ENCODE measurements at places on chromosomes 12 and 14.

DNA sequence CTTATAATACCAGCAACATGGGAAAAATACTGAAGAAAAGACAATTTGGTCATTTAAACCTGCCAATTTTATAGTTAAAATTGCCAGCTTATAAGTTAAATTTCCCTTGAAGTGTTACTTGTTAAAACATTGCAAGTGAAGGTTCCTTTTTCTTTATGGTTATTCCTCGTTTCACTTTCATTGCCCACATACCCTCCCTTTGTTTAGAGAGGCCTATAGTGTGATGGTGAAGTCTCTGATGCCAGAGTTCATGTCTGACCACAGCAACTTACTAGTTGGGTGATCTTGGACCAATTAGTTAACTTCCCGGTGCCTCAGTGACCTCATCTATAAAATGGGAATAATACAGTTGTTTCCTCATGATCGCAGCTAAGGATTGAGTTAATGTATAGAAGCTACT, 173.5 kb downstream of the ANO6 start:
- DNase-seq = no peak

DNA sequence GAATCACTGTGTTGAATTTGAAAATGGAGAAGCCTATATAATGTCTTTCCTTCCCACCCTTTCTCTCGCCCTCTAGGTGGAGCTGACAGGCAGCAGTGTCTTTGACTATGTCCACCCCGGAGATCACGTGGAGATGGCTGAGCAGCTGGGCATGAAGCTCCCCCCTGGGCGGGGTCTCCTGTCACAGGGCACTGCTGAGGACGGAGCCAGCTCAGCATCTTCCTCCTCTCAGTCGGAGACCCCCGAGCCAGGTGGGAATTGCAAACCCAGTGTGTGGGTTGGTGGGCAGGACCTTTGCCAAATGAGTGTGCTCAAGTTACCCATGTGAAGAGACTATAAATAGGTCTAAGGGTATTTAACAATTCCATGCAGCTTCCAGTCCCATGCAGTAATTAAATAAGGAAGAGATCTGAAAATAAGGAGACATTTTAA, 274.7 kb downstream of the EGLN3 start:
- peak; percentile 10 for DNase-seq

GRCh38 chr14:64928239-64929013, 14.1 kb downstream of the GPX2 start:
- no peak for DNase-seq

DNA sequence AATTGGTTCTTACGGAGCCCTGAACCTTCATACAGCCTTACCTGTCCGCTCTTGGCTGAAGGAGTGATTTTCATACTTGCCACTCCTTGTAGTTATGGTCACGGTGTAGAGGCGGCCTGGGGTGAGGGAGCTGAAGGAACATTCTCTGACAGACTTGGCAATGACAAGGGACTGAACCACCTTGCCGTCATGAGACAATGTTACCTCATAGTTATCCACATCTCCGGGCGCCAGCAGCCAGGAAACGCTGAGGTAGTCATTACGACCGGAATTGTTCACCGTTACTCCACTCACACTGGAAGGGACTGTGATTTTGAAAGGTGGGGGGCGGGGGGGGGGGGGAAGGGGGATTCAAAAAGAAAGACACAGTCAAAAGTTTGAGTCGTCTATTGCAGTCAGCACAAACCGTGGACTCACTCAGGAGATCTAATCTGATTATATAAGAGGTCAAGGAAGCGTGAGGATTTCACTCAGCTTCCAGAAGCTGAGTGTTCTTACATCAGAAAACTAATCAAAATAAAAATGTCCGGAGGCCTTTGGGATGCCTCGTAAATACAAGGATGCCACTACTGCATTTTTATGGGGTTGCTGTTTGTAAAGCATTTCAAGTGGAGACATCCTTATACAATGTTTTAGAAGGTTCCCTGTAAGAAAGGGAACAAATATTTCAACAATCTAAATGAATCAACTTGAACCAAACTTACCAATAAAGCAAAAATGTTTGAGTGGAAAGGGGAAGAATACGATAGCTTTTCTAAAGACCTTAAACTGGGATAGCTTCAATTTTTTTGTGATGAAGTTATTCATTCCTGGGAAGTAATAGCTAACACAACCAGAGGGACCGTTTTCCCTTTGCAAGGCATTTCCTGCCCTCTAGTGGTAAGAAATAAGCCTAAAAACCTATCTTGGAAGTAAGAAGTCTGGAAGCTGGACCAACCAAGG, 60.6 kb downstream of the PTPRB start:
- DNase-seq = no peak

- DNase-seq = no peak
These were observed 184.9 kb upstream of the FLRT2 start for GRCh38 chr14:85344847-85345570.

DNA sequence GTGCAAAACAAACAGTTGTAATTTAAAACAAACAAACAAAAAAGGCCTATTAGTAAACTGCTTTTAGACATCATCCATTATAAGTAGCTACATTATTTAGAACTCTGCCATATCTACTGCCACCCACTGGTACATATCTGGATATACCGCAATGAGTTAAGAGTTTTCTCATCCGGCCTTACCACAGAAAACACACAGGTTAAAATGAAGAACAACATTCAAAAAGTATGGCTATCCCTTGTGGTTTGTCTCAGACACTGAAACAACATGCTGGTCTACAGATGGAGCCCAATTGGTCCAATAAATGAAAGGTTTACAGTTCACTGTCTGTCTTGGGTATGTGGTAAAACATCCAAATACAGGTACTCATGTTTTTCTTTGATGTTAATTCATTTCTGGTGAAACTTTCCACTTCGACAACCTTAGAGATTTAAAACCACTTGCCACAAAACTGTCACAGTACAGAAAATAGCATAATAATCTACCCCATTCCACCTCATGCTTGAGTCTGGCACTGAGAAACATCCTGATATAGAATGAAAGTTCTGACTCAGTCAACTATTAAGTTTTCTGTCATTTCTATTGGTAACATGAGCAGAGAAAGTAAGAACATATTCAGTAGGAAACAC, 354.3 kb downstream of the CEP128 start:
- DNase-seq = no peak

DNA sequence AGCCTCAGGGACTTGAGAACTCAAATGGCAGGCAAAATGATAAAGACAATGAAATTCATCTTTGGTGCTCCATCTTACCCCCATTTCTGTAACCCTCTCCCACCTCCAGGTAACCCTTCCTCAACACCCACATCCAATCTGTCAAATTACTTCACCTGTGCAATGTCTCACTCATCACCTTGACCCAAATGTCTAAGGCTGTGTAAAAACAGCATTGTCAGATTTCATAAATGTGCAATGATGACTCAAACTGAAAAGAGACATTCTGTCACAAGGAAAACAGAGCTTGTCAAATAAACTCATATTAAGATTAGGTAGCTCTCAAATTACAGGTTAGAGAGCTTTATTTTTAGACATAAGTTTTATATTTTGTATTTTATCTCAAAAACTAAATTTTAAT, 19.9 kb upstream of the COCH start:
- DNase-seq = no peak

Data from transverse colon (tissue), 4 donors.